Neural crest cell (in vitro differentiated cells): ENCODE measurements at places on chromosomes 4 and X.

GRCh38 chr4:92136434-92136833 lies 167.3 kb upstream of the GRID2 start:
- no peak for DNase-seq

DNA sequence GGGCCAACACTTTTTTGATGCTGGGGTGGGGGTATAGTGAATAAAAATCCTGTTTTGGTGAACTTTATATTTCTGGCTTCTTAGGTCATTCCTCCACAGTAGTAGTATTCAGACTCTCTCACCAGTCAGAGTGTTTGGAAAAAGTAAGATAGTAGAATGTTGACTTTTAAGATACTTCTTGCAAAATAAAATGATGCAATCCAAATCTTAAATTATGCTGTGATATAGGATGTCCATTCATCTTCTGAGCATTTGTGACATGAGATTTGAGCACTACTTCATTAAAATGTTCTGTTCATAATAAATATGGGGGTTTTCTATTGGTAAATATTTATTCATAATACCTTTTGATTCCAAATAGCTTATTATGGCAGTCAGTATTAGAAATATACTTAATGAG lies 70.1 kb downstream of the BMP2K start:
- DNase-seq, result no peak

- no peak for DNase-seq
These were observed 131.5 kb upstream of the FAT1 start for GRCh38 chr4:186855111-186855510.

DNA sequence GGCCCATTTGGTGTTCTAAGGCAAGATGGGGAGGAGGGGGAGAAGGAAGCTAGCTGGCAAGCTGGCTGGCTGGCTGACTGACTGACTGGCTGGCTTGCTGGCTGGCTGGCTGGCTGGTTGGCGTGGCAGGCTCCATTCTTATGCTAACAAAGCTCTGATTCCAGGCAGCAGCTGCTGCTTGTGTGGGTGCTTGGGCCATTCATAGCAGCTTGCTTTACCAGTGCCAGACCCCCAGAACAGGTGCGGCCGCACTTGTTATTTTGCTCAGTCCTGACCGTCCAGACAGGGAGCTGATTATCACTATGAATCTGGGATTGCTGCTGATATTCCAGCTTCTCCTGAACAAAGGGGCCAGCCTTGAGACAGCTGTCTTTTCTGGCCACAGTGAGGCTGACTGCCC lies 131.2 kb upstream of the PAK3 start:
- peak; percentile 26 for DNase-seq

- no peak for DNase-seq
These were observed 321.7 kb downstream of the ANKRD50 start for GRCh38 chr4:124390861-124391260.

GRCh38 chr4:38144031-38144430 lies 183.8 kb downstream of the PTTG2 start:
- DNase-seq, result no peak

DNA sequence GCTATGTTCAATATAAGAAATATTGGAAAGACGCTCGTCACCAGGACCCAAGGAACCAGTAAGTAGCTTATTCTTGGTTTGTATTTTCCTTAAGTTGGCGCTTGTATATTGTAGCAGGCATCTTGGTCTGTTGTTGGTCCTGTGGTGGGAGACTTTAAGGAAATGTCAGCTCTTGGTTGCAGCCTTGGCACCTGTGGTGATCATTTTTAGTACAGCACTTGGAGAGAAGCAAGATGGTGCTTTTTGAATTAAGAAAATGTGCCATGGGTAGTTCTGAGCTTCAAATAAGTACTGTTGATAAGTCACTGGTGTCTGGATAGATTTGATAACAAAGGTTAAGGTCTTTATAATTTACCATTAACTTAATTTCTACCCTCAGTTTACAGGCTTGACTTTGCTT lies 1.1 kb downstream of the RPS3A start:
- DNase-seq, result no peak

DNA sequence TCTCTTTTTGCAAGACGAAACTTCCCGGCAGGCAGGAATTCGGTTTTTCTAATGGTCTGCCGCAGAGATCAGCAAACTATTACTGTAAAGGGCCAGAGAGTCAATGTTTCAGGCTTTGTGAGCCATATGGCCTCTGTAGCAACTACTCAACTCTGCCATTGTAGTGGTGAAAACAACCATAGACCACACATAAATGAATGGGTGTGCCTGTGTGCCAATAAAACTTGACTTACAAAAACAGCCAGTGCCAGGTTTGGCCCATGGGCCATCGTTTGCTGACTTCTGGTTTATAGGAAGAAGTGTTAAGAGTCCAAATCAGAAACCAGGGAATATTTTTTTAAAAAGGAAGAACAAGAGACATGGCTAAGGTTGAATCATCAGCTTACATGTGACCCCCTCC lies 163.0 kb downstream of the SH3KBP1 start:
- DNase-seq, result no peak

DNA sequence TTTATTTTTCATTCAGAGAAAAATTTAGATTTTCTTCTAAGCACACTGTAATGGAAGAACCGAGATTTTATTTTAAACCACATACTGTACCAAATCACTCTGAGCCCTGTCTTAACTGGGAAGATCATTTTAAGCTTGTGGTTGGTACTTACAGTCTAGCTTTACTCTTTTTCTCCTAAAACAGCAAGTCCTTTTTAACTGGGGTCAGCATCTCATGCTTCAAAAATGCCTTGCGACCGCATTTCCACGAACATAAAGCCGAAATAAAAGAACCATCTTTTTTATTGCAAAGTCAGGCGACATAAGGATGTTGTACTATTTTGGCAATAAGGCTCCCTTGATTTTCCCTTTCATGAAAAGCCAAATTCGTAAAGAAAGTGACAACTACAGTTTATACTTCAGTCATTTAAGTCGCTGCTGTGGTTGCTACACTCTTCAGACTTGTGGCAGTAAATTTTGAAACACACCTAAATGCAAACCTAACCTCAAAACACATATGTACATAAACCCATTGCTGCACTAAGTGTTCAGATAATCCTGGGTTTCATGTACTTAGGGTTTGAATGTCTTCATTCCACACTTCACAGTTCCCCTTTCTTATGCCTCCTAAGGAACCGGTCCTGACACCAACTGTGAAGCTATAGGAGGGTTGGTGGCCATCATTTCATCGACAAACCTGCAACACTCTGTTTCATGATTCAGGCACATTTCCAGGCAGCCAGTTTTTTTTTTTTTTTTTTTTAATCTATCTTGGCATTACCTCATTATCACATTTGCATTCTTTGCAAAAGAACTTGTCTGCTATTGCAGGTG lies 3.0 kb downstream of the STOX2 start:
- no peak for DNase-seq

GRCh38 chr4:92339676-92340075 lies 35.9 kb downstream of the GRID2 start:
- no peak for DNase-seq

DNA sequence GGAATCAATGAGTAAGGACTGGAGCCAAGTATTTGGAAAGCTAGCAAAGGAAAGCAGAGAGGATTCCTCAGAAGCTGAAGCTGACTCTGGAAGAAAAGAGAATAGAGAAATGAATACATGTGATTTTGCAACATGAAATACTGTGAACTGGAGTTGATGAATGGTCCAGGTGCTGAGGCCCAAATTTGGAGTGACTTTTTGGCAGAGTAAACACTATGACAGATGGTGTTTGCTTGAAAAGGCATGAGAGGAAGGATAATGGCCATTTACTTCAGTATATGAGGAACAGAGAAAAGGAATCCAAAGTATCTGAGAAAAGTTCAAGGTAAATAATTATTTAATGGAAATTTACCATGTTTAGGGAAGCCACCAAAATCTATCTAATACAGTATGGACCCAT lies 236.7 kb downstream of the SLITRK2 start:
- DNase-seq, result no peak

GRCh38 chr4:20490734-20491133 lies 209.5 kb upstream of the PACRGL start:
- no peak for DNase-seq

GRCh38 chr4:138389976-138390685 lies 148.0 kb upstream of the SLC7A11 start:
- no peak for DNase-seq

GRCh38 chr4:38805530-38806145 lies 1.0 kb upstream of the TLR1 start:
- DNase-seq, result no peak

- no peak for DNase-seq
These were observed 222.1 kb downstream of the LDB2 start for GRCh38 chr4:16676230-16676770.

DNA sequence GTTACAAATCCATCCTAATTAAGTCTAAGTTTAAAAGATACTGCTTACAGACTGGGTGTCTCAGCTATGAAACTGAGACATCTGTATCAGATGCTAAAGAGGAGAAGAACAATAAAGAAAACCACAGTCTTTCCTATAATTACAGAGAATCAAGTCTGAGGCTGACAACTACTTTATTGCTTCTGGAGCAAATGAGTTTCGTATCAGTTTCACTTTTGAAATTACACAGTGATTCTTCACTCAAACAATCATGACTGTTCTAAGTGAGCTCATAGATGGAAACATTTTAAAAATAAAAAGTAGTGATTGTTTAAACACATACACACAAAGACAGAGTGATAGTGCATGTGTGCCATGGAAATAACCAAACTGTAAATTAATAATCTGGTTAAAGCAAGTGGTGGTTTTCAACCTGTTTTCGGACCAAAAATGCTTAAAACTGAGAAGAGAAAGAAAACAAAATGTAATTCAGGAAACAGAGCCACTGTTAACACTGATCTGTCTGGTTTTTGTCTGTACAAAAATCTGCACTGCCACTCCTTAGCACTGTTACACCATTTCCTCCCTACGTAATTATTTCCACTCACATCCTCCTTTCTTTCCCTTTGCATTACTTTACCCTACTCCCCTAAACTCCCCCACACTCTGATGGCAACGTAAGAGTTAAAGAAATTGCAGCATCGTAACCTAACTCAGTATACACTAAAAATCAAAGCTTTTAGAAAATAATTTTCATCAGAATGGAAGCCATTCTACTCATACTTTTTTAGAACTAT lies 12.5 kb downstream of the RFC1 start:
- no peak for DNase-seq

GRCh38 chr4:172050911-172051310 lies 237.7 kb downstream of the GALNTL6 start:
- DNase-seq, result no peak

DNA sequence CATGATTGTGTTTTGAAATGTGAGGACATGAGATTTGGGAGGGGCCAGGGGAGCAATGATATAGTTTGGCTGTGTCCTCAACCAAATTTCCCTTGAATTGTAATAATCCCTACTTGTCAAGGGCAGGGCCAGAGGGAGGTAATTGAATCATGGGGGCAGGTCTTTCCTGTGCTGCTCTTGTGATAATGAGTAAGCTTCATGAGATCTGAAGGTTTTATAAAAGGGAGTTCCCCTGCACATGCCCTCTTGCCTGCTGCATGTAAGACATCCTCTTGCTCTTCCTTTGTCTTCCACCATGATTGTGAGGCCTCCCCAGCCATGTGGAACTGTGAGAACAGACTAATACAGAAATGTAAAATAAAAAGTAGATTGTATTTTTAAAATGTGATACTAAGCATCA lies 1294.9 kb downstream of the ADGRL3 start:
- no peak for DNase-seq

DNA sequence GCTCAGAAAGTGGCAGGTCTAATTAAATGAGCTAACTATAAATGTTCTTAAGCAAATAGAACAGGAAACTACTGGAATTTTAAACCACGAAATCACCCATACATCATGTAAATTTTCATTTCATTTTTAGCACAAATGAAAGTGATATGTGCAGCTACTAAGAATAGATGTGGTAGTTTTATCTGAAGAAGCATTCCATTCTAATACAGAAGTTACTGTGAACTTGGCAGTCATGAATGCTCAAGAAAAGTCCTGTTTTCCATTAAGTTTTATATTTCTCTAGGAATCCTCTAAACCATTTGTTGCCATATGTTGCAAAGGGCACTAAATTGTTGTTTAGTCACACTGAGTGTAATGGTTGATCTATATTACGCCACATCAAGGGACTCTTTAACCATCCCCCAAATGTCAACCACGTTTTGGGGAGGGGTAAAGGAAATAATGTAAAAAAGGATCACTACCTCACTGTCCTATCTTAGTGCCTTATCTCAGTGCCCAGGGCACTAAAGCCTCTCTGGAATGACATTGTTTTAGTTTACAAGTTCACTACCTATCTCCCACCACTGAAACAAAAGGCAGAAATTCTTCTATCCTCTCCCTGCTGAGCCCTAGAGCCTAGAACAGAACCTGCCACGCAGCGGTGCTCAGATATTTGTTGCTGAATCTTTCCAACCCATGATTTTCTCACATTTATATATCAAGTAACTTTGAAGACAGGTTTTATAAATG lies 118.0 kb downstream of the SHISA3 start:
- no peak for DNase-seq

DNA sequence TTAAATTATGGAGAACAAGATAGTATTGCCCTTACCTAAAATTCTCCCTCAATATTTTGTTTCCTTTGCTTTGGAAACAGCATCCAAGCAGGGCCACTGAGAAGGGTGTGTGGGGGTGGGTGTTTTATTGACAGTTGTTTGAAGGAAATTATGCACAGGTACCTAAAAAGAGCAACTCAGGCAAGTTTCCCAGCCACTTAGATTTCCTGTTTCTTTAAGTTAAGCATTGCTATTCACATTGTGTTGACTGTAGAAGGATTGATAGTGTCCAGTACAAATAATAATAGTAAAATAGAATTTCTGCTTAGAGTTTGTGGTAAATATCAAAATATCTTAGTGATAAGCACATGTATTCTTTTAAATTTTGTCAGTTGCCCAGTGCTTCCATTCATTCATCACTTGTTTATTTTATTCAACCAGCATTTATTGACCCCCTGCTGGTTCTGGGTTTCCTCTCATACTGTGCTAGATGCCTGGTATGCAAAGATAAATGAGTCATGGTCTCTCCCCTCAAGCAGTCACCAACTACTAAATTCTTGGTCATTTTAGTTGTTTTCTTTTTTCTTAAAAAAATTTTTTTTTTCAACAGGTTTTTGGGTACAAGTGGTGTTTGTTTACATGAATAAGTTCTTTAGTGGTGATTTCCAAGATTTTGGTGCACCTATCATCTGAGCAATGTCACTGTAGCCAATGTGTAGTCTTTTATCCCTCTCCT lies 50.0 kb downstream of the GALNT7 start:
- no peak for DNase-seq

GRCh38 chrX:129472116-129472515 lies 51.2 kb downstream of the SMARCA1 start:
- DNase-seq, result no peak

- DNase-seq, result peak; percentile 80
These were observed 17.3 kb downstream of the CTPS2 start for GRCh38 chrX:16695079-16695676.

GRCh38 chr4:164779811-164780216 lies 25.9 kb downstream of the SMIM31 start:
- peak; percentile 47 for DNase-seq

- no peak for DNase-seq
These were observed 24.6 kb upstream of the CD40LG start for GRCh38 chrX:136623396-136623795.

DNA sequence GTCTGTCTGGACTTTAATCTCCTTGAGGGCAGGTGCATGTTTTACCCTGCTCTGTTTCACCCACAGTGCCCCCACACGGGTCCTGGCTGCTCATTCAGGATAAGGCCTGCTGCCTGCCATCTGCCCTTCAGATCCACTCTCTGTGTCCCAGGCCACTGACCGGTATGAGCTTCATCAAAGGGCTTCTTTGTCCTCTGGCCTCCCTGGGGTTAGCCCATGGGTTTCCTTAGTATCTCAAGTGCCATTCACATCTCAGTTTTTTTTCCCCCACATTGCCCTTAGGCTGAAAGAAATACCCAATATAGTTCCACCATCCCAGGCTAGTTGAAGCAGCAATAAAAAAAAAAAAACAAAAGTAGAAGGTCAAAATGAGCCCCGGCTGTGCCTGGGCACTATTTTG lies 9.3 kb downstream of the CD99L2 start:
- DNase-seq, result no peak

GRCh38 chr4:26032142-26032541 lies 118.1 kb downstream of the SMIM20 start:
- DNase-seq, result no peak
